Lower lobe of right lung (tissue), 2 donors: ENCODE measurements at places on chromosomes 11 and 22. TPM values are rescaled to one million over a fixed set of nuclear protein-coding genes. Genes with fewer than 3 reads are reported as not detected.

The UPB1 gene
- total RNA-seq, result 1.2 TPM

The MYRF gene
- 37.9 TPM for total RNA-seq

The CCDC87 gene
- 0.50 TPM for total RNA-seq

The DEFB131B gene
- not detected for total RNA-seq

The EFEMP2 gene
- 53.9 TPM for total RNA-seq

The ARL14EP gene
- total RNA-seq, result 21.9 TPM

The OR51G2 gene
- not detected for total RNA-seq

GRCh38 chr11:33620423-33621171 is 80.0 kb downstream of the C11orf91 start:
- H3K4me1 ChIP-seq, result no peaks in the 10 kb centered on the region
- H3K36me3 ChIP-seq, result no peaks in the 10 kb centered on the region
- H3K27ac ChIP-seq, result no peak overlapping the region
- no peak overlapping the region for H3K4me3 ChIP-seq
- H3K27me3 ChIP-seq, result no peaks in the 10 kb centered on the region

- DNase-seq, result peak; percentile 24
- H3K4me3 ChIP-seq, result no peak overlapping the region
- peaks cover 10% of the 10 kb centered on the region for H3K27me3 ChIP-seq
- no peaks in the 10 kb centered on the region for H3K36me3 ChIP-seq
- H3K4me1 ChIP-seq, result no peaks in the 10 kb centered on the region
- no peak overlapping the region for H3K27ac ChIP-seq
These were observed 60.0 kb upstream of the NECTIN1 start for GRCh38 chr11:119788911-119789560.

DNA sequence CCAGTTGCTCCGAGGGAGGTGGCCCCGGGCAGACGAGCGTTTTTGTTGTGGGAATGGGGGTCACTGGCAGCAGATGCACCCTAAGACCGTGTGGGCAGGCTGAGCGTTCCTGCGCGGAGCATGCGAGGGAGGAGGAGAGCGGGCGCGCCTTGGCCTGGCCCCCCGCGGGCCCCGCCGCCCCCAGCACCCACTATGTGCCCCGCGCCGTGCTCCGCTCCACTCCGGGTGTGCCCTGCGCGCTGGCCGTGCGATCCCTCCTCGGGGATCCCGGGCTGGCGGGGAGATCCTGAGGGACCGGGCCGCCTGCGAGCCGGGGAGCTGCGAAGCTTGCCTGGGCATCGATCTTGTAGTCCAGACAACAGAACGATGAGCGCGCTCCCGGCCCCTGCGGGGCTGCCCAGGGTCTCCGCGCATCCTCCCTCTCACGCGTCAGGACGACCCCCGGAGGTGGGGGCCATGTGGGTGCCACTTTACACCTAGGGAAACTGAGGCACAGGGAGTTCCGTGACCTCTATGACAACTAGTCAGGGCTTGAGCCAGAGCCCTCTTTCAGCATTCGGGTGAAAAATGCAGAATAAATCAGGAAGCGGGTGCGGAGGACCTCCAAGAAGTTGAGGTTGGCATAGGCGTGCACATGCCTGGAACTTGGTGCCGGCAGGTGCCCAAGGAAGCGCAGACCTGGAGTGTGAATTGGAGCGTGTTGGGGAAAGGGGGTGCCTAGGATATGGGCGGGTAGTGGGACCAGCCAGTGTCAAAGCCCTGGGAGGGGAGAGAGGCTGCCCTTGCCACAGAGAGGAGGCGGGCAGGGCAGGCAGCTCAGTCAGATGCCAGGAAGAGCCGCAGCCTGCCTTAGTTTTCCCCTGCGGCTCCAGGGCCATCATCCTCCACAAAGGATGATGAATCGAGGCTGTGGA is 1.3 kb upstream of the KMT5B start:
- H3K27ac ChIP-seq, result peak overlapping the region; percentile 99
- H3K4me3 ChIP-seq, result peak overlapping the region; percentile 83
- peaks cover 37% of the 10 kb centered on the region for H3K4me1 ChIP-seq
- H3K36me3 ChIP-seq, result no peaks in the 10 kb centered on the region
- H3K27me3 ChIP-seq, result no peaks in the 10 kb centered on the region

GRCh38 chr22:42997582-42998090 is 17.3 kb downstream of the PACSIN2 start:
- H3K36me3 ChIP-seq, result no peaks in the 10 kb centered on the region
- no peaks in the 10 kb centered on the region for H3K27me3 ChIP-seq
- H3K4me3 ChIP-seq, result no peak overlapping the region
- H3K4me1 ChIP-seq, result peaks cover 89% of the 10 kb centered on the region

GRCh38 chr22:36839356-36840073 is 21.3 kb upstream of the NCF4 start:
- peaks cover 31% of the 10 kb centered on the region for H3K27me3 ChIP-seq
- no peak overlapping the region for H3K4me3 ChIP-seq
- H3K36me3 ChIP-seq, result no peaks in the 10 kb centered on the region
- H3K27ac ChIP-seq, result no peak overlapping the region
- no peaks in the 10 kb centered on the region for H3K4me1 ChIP-seq
- DNase-seq, result no peak

DNA sequence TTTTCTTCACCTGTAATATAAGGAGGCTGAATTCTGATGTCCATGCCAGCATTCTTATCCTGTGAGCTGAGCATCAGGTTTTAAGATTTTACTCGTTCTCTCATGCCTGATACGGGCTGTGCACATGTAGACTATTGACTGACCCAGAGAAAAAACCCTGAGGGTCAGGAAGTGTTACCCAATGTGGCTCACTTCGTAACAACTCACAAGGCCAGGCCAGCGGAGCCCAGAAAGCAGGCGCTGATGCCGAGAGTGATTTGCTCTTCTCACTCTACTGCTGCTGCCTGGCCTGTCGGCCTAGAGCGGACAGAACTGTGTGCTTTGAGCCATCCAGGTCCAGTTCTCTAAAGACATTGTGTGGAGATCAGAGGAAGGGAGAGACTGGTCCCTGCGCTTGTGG is 10.8 kb downstream of the THYN1 start:
- no peaks in the 10 kb centered on the region for H3K4me1 ChIP-seq
- no peak overlapping the region for H3K4me3 ChIP-seq
- H3K27me3 ChIP-seq, result no peaks in the 10 kb centered on the region
- peaks cover 97% of the 10 kb centered on the region for H3K36me3 ChIP-seq
- H3K27ac ChIP-seq, result no peak overlapping the region

DNA sequence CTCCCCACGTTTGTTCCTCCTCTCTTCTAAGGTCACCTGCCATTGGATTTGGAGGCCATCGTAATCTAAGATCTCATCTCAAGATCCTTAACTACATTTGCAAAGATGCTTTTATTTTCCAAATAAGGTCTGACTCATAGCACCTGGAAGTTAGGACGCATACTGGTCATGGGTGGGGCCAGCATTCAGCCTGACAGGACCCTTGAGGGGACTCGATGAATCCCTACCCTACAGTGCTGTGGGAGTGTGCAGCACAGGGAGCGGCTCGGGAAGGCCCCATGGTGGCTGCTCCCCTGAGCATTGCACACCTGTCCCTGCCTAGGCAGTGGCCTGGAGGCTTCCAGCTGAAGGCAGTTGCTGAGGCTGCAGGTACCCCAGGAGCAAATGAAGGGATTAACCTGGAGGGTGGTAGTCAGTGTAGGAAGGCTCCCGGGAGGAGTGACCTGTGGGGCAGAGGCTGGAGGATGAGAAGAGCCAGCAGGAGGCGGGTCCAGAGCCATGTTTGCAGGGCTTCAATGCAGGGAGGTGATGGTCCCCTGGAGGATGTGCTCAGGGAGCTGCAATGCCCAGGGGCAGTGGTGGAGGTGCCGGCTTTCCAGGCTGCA is 362.2 kb downstream of the CTTN start:
- DNase-seq, result no peak
- peaks cover 6% of the 10 kb centered on the region for H3K4me1 ChIP-seq
- H3K36me3 ChIP-seq, result no peaks in the 10 kb centered on the region
- peaks cover 8% of the 10 kb centered on the region for H3K27me3 ChIP-seq
- H3K27ac ChIP-seq, result no peak overlapping the region

- H3K36me3 ChIP-seq, result no peaks in the 10 kb centered on the region
- no peaks in the 10 kb centered on the region for H3K27me3 ChIP-seq
- H3K27ac ChIP-seq, result no peak overlapping the region
- no peaks in the 10 kb centered on the region for H3K4me1 ChIP-seq
These were observed 70.7 kb upstream of the TTC12 start for GRCh38 chr11:113243696-113244095.

- no peak overlapping the region for H3K4me3 ChIP-seq
- DNase-seq, result no peak
- no peaks in the 10 kb centered on the region for H3K4me1 ChIP-seq
- no peaks in the 10 kb centered on the region for H3K36me3 ChIP-seq
- H3K27me3 ChIP-seq, result no peaks in the 10 kb centered on the region
These were observed 110.1 kb upstream of the LUZP2 start for GRCh38 chr11:24386546-24387397.

GRCh38 chr11:69752890-69753289 is 22.3 kb downstream of the FGF4 start:
- DNase-seq, result no peak
- no peaks in the 10 kb centered on the region for H3K36me3 ChIP-seq
- H3K4me3 ChIP-seq, result no peak overlapping the region
- no peak overlapping the region for H3K27ac ChIP-seq

DNA sequence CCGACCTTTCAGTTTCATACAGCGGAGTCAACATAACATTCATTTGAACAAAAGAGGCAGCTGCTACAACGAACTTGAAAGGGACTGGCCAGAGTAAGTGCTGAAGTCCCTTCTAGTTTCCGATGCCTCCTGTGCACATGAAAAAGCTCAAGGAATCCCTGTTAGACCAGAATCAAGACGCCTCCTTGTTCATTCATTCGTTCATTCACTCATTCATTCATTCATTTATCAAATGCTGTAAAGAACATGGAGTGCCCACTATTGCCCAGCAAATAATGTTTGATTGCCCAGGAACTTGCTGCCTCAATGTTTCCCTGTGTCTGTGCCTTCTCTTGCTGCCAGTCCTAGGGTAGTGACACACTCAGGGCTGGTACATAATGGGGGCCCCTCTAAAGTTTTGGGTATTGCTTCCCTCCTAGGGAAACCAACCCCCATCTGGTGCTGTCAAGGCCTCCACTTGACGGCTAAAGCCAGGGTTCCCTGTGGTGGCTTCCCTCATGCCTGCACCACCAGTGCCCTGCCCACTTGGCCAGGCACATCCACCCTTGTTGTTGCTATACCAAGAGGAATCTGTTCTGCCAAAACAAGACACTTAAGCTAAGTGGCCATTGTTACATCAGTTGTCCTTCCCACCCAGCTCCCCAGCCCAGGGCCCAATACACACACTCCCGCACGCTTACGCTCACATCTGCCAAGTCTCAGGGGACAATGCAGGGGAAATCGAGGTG is 3.8 kb downstream of the TMPRSS13 start:
- no peaks in the 10 kb centered on the region for H3K27me3 ChIP-seq
- no peak overlapping the region for H3K4me3 ChIP-seq
- no peaks in the 10 kb centered on the region for H3K36me3 ChIP-seq
- peaks cover 10% of the 10 kb centered on the region for H3K4me1 ChIP-seq

- H3K4me3 ChIP-seq, result no peak overlapping the region
- no peak overlapping the region for H3K27ac ChIP-seq
- DNase-seq, result no peak
- H3K4me1 ChIP-seq, result peaks cover 39% of the 10 kb centered on the region
- no peaks in the 10 kb centered on the region for H3K27me3 ChIP-seq
- H3K36me3 ChIP-seq, result peaks cover 20% of the 10 kb centered on the region
These were observed 8.4 kb downstream of the TSPAN4 start for GRCh38 chr11:850775-851763.

GRCh38 chr22:36569999-36570398 is 41.0 kb upstream of the EIF3D start:
- H3K4me1 ChIP-seq, result no peaks in the 10 kb centered on the region
- H3K27ac ChIP-seq, result no peak overlapping the region
- H3K27me3 ChIP-seq, result peaks cover 15% of the 10 kb centered on the region
- no peak for DNase-seq
- H3K4me3 ChIP-seq, result no peak overlapping the region

- no peaks in the 10 kb centered on the region for H3K27me3 ChIP-seq
- no peak overlapping the region for H3K4me3 ChIP-seq
- no peaks in the 10 kb centered on the region for H3K36me3 ChIP-seq
These were observed 10.4 kb downstream of the KIRREL3 start for GRCh38 chr11:126989942-126990715.

GRCh38 chr11:115144914-115145313 is 359.3 kb downstream of the CADM1 start:
- no peaks in the 10 kb centered on the region for H3K36me3 ChIP-seq
- H3K4me3 ChIP-seq, result no peak overlapping the region
- no peak overlapping the region for H3K27ac ChIP-seq
- H3K27me3 ChIP-seq, result peaks cover 12% of the 10 kb centered on the region
- DNase-seq, result no peak

DNA sequence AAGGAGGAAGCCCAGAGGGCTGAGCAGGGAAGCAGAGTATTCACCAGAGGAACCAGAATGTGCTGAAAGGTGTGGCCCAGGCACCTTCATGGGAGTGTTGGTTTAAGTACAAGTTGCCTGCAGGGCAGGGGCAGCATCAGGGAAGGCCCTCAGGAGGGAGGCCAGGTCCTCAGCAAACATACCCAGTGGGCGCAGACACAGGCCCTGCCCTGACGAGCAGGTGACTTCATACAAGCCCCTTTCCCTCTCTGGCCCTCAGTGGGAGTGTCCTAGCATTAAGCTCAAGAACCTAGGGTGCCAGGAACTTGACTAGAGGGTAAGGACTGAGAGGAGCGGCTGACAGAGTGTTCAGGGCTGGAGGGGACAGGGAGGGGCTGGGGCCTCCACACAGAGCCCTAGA is 7.5 kb upstream of the CASTOR1 start:
- H3K4me1 ChIP-seq, result peaks cover 55% of the 10 kb centered on the region
- H3K36me3 ChIP-seq, result peaks cover 95% of the 10 kb centered on the region
- H3K4me3 ChIP-seq, result no peak overlapping the region
- no peak for DNase-seq
- no peaks in the 10 kb centered on the region for H3K27me3 ChIP-seq

DNA sequence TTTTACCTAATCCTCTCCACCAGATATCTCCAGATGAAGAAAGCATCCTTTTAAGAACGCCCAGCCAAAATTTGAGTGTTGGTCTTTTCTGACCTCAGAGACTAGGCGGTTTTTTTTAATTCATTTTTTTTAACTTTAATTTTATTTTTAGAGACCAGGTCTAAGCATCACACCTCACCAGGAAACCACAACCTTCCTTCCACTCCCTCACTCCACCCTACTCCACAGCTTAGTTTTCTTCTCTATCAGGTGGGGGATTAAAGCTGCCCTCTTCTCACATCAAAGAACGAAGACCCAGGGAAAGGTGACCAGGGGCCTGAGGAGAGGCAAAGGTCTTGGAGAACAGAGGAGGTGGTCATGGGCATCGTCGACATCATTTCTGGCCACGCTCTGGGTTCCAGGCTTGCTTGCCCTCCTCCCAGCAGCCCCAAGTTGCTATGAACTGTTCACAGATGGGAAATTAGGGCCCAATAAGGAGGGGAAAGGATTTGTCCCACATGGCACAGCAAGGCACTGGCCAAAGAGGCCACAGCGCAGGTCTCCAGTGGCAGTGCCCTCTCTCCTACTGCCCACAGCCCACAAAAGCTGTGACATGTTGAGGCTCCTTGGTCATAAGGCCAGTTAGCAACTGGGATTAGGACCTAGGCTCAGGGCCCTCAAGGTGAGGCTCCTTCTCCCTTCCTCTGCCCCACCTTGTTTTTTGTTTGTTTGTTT is 1.4 kb upstream of the PEX16 start:
- peaks cover 21% of the 10 kb centered on the region for H3K27me3 ChIP-seq
- H3K4me1 ChIP-seq, result peaks cover 52% of the 10 kb centered on the region
- H3K27ac ChIP-seq, result peak overlapping the region; percentile 95

- peak overlapping the region; percentile 46 for H3K27ac ChIP-seq
- H3K36me3 ChIP-seq, result peaks cover 11% of the 10 kb centered on the region
- H3K4me1 ChIP-seq, result peaks cover 63% of the 10 kb centered on the region
- DNase-seq, result no peak
These were observed 6.2 kb downstream of the ALDH3B1 start for GRCh38 chr11:68016161-68016903.
